Nephron progenitor cell (in vitro differentiated cells): ENCODE measurements at places on chromosomes 11 and 22.
A peak's percentile ranks its signal among the peaks of the same experiment; 100 is the strongest.

- no peak for DNase-seq
Measured at GRCh38 chr11:65468874-65469333, 29.9 kb upstream of the MALAT1 start.

GRCh38 chr11:131666617-131667016, 296.2 kb downstream of the NTM start:
- no peak for DNase-seq

GRCh38 chr22:29313576-29314466, 1.7 kb downstream of the RASL10A start:
- DNase-seq = no peak

DNA sequence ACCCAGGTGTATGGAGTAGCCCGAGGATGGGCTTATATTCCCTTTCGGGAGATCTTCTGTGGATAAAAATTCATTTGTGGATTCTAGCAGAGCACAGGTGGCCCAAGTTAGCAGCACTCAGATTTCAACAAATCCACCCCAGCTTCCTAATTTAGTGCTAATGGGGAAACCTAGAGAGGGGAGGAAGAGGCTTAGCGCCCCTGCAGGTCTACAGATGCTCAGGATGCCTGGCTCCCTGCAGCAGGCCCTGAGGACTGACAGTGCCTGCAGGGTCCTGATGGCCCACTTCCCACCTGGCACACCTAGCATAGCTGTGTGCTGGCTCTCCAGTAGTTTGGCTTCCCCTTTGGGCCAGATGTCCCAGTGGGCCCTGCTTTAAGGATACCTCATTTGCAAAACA, 6.5 kb downstream of the DGAT2 start:
- DNase-seq = no peak

DNA sequence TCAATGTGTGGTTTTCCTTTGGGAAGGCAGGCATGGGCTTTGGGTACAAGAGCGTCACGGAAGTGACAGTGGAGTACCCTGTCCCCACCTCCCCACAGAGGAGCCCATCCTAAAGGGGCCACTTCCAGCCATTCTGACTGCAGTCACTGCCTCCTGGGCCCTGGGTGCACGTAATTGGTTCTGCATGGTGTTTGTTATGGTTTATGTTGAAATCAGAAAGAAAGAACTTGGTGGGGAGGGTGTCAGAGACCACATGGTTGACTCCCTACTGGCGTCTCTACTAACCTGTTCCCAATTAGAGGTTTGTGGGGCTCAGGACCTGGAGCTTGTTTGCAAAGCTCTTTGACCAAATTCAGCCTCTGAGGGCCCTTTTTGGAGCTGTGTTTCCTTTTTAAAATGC, 40.8 kb downstream of the RIBC2 start:
- DNase-seq = no peak

DNA sequence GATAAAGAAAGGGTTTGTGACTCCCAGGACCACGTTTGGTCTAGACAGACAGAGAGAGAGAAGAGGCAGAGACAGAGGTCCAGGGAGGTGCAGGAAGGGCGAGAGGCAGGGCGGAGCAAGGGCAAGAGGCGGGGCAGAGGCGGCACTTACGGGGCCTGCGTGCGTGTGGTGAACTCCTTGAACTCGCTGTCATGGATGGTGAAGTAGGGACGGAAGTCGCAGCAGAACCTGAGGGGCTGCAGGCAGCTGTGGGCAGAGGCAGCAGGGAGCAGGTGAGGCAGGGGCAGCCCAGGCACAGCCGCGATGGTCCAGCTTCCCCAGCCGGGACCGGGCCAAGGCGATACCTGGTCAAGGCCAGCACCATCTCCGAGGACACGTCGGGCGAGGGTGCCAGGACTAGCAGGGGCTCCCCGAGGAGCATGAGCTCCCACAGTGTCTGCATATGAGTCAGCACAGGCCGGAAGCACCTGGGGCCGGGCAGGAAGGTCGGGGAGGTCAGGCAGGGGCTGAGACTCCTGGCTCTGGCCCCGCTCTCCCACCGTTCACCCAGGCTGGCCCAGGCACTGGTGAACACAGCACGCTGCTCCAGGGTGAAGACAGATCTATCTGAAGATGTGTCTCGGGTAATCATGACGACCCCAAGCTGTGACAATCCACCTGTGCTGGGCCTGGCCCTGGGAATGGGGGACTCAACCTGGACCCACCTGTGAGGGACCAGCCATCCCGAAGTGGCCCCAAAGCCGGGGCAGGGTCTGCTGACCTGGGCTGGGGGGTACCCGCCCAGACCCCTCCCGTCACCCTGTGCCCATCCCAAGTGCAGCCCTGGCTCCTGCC, 7.2 kb upstream of the PLXNB2 start:
- DNase-seq = peak; percentile 59

DNA sequence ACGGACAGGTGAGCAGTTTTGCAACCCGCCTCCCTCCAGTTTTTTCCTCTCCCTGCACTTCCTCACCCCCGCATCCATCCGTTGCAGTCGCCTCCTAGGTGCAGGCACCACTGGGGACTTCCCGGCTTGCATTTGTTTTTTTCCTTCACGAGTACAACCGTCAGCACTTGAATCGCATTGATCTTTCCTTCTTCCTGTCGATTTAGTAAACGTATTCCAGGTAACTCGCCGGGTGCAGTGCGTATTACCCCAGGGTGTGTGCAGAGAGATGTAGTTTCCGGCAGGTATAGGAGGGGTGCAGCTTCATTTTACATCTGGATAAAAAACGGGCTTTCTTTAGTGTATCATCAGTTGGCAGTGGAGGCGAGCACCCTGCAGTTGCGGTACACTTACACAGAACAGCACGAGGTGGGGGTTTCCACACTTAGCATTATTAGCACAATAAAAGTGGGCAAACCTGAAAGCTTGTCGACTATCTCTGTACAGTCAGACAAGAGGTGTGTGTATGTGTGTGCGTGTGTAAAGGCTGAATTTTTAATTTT, at the start of gene SORL1-AS1:
TSS of gene SORL1-AS1 (minus strand) at position 359 of the 542 bp plus-strand sequence.
- no peak for DNase-seq

DNA sequence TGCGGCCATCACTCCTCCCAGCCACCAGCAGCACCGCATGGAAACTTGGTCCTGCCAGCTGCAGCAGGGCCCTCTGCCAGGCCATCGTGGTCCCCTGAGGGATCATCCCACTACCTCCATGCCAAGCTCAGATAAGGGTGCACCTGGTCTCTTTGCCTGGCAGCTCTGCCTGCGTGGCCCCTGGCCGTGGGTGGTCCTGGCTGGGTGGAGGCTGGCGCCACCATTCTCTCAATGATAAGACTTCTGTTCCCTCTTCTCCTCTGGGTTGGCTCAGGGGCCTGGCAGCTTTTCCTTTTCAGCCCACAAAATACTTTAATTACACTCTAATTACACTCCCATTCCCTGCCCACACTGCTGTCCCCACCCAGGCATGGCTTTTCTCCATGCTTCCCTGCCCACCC, 26.8 kb upstream of the TSKU start:
- DNase-seq = no peak

DNA sequence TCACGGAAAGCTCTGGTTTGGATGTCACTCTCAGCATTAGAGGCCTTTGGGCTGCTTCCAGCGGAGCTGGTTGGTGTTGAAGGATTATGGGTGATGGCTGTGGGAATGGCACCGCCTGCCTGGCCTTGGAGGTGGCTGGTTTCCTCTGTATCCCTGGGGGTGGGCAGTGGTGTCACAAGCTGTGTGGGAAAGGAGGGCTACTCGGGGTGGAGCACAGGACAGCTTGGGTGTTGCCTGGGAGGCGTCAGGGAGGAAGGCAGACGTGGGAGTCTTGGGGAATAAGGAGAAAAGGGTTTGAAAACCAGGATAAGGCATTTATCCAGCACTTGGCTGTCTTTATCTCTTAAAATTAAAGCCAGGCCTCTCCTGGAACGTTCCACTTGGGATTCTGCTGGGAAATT, 71.8 kb downstream of the ADAMTS15 start:
- DNase-seq = no peak

DNA sequence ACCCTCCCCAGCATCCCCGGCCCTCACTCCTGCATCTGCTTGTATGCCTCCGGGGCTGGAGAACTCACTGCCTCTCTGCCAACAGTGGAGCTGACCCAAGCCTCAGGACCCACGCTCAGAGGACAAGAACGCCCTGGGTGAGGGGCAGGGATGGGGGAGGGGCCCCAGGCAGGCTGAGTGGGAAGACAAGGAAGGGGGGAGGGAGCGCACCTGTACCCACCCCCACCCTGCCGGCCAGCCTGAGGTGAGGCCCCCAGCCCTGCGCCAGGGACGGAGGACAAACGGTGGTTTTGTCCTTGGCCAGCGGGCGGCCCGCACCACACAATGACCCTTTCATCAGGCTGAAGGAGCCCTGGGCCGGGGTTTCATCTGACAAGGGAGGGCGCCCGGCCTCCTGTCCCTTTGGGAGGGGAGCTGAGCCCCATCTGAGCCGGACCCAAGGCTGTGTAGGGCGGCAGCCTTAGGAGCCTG, 10.0 kb downstream of the WNT7B start:
- no peak for DNase-seq

- DNase-seq = no peak
Measured at GRCh38 chr11:89495951-89496350, 4.8 kb upstream of the NOX4 start.

DNA sequence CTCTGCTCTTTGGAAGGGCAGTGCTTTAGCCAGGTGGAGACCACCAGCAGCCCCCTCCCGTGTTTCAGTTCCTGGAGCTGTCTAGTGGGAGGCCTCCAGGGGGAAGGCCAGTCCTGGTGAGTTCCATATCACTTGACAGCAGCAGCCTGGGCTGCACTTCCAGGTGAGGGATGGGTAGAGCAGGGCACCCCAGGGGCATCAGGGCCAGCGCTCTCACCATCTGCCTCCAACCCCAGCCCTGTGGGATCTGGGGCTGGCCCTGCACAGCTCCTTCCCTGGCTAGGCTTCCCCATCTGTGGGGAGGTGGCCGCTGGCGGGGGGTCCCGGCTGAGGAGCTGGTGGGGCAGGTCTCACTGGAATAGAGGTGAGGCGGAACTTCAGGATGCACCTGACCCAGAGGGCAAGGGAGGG, 60.5 kb downstream of the MORC2 start:
- DNase-seq = no peak

GRCh38 chr11:121253951-121254350, 38.6 kb upstream of the SC5D start:
- DNase-seq = no peak

DNA sequence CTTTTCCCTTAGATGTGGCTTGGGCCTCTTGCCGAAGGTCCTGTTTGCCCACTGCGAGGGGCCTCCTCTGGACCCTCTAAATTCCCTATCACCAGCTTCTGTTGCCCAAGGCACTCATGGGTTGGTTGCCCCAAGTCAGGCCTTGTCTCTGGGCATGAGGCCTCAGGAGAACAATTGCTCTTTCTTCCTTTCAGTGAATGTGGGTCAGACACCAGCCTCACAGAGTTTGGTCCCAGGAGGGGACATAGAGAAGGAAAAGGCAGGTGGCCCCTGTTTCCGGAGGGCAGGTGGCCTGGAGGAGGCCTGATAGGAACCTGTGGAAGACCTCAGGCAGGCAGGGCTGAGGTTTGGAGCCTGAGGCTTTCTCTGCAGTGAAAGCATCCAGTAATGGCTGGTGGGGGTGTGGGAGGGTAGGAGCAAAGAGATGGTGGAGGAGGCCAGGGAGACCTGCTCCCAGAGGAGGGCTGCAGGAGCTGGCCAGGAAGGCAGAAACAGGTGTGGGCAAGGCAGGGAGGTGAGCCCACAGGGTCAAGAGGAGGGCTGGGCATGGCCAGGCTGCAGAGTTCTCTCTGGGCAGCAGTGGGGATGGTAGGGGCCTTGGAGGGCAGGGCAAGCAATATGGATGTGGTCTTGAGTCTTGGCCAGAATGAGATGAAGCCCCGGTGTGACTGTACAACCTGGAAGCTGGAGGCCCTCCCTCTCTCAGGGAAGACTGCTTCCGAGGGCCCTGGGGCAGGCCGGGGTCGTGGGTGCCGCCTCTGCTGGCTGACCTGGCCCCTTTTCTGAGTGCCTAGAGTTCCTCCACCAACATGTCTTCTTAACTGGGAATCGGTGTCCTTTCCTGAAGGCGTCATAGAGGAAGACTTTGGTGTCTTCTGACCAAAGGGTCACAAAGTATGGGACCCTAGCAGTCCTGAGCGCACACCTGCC, 28.0 kb upstream of the LMO1 start:
- DNase-seq = no peak

DNA sequence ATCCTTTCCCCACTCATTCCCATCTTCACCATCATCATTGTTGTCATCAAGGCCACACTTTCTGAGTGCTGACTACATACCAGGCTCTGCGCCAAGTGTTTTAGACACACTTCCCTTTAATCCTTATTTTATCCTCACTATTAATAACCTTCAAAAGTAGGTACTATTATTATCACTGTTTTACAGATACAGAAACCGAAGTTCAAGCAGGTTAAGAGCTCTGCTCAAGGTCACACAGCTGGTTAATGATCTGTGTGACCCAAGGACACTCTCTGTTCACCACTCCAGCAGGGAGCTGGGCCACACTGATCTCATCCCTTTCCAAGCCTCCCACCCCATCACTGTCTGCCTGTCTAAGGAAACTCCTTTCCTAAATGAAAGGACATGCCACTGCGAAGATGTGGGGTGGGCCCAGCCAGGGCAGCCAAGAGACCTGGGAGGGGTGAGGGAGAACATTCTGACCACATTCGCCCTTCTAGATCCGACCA, 17.2 kb upstream of the TSKU start:
- DNase-seq = no peak

DNA sequence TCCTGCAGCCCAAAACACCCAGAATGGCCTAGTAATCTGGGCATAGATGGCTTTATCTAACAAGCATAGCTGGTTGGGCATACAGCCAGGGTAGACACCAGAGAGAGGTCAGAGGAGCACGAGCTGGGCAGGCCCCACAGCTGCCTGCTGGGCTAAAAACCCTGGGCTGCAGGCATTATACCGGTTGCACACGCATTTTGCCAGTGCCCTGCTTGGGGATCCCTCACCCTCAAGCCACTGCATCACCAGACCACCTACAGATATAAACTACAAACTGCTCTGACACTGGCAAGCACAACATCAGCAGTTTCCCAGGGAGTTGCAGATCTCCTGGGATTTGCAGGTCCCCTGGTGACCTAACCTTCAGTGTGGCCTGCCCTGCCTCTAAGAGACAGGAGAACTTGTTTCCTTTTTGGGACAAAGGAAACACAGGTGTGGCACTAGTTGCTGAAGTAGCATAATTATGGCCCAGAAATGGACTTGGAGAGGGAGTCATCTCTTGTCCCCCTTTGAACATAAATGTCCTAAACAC, 79.1 kb upstream of the SC5D start:
- DNase-seq = no peak

GRCh38 chr22:48827268-48827846, 1000.3 kb downstream of the BRD1 start:
- no peak for DNase-seq

- DNase-seq = peak; percentile 70
Measured at GRCh38 chr22:44192098-44192815, 11.5 kb downstream of the PARVG start.

DNA sequence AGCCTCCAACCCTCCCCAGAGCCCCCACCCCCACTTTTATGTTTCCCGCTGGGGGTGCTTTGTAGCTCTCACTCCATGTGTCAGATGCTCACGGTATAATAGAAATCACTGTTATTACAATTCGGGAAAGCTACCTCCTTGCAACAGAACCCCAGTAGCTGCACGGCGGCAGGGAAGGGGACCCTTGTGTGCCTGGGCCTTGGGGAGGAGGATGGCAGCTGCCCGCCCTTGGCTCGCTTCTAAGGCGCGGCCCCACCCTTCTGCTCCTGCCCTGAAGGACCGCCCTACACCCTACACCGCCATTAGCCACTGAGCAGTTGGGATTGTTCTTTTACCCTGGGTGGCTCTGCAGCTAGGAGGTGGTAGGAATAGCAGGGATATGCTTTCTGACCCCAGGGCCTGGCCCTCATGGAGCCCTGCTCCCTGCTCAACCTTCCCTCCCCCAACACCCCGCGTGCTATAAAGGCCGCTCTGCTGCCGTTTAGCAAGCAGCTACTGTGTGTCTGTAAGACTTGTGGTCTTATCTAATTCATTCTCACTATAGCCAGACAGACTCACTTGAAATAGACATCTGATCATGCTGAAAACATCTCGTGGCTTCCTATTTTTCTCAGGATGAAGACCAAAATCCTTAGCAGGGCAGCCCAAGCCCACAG, 219.7 kb downstream of the CEP164 start:
- no peak for DNase-seq
